CD4-positive, alpha-beta T cell treated with Interleukin-2 at 100 ng/mL for 4 hours (primary cell): ENCODE measurements at places on chromosomes 1 and 21.

- DNase-seq = peak; percentile 85
These were observed 1.3 kb downstream of the ABCG1 start for GRCh38 chr21:42220138-42220701.

DNA sequence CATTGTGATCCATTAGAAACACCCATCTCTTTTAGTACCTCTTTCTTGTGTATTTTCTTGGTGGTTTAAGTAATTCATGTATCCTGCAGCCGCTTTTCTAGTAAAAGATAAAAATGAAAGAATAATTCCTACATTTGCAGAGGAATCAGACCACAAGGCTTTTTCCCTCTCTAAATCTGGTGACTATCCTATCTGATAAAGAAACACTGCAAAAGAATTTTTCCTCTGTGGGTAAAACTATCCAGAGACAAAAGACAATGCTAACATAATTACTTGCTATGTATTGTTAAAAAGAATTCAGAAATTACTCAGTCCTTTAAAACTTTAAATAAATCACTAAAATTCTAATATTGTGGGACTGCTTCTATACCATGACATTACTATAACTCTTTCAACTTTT, 51.0 kb downstream of the PRRX1 start:
- DNase-seq = no peak

GRCh38 chr1:223712194-223712849, at the start of gene CAPN2:
TSS of gene CAPN2 (plus strand) at chr1:223712539. CDS start at chr1:223712641, 102 bp downstream.
- DNase-seq = peak; percentile 68

- DNase-seq = no peak
These were observed 34.4 kb upstream of the PKP1 start for GRCh38 chr1:201248721-201249559.

DNA sequence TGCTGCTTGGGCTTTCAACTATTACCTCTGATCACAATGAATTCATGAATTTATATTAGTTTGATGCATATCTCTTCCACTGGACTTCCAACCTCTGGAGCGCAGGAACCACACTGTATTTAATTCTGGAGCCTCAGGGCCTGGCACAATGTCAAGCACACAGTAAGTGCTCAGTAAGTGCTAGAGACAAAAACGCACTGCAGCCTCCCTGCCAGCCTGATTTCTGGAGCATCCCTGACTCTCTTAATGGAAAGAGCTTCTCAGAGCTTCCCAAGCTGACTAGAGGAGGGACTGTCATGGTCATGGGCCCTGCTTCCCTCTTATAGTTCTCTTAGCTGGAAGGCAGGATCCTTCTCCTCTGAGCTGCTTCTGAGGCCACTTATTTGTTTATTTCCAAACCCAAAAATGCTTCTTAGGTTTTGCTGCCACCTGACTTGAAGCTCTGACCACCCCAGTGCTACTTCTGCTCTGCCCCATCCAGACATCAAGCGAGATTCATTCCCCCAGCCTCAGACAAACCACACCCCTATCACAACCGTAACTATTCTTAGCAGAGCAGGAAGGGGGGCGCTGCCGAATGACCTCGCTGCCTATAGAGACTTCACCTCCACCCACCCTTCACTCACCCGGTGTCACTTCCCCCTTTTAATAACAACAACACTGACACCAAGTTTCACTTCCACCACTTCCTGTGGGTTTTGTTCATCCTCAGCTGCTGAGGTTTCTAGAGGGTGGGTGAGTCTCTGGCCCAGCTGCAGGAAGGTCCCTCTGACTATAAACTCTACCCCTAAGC, 33.6 kb downstream of the NUAK2 start:
- peak; percentile 90 for DNase-seq

GRCh38 chr1:56553046-56553445, 26.3 kb downstream of the PLPP3 start:
- DNase-seq = no peak

DNA sequence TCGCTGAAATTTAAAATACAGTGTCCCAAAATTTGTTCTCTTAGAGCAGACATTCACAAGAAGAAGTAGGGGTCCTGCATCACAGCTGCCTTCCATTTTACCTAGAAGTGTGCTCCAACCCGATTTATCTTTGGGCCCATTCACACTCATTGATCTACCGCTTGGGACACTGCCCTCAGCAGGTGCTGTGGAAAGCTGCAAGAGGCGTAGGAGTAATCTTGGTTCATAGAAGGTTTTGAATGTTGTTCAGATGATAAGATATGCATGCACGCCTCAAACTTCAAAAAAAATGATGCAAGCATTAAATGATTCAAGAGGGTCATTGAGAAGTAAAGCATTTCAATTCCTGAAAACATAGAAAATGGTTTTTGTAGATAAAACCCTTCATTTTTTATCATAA, 18.6 kb upstream of the C1orf105 start:
- DNase-seq = no peak

GRCh38 chr1:66791621-66792610, 9.2 kb downstream of the INSL5 start:
- no peak for DNase-seq

DNA sequence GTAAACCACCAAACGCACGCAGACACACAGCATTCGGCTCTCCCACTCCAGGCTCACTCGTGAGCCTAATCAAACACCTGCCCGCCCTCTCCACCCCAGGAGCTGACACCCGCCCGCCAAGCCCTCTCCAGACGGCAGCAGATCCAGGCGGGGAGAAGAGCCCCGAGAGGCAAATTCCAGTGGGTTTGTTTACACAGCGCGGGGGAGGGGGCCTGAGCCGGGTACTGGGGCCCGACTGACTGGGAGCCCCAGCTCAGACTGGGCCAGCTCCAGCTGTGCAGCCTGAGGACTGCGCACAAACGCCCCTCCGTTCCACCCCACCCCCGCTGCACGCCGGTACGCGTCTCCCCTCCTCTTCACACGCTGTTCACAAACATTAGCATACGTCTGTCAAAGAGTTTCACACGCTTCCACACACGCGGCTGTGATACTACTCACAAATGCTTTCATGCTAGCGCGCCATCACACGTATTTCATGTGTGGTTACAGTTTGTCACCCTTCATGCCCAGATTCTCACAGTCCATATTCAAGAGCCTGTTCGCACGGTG, 1.0 kb upstream of the EFNA1 start:
- peak; percentile 43 for DNase-seq

DNA sequence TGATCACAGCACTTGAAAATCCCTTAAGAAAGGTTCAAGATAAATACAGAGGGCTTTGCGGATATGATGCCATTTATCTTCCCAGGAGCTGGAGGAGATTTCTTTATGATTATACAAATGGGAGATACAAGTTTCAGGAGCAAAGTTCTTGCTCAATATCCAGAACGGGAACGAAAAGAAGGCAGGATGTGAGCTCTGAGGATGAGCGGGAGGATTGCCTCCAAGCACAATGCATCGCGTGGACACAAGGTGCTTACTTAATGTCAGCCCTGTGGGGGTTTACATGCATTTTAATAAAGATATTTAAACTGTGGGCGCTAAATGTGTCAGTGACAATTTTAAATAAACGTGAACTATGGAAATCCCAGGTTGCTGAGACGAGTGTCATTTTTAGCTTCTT, 59.0 kb downstream of the SYT6 start:
- no peak for DNase-seq

DNA sequence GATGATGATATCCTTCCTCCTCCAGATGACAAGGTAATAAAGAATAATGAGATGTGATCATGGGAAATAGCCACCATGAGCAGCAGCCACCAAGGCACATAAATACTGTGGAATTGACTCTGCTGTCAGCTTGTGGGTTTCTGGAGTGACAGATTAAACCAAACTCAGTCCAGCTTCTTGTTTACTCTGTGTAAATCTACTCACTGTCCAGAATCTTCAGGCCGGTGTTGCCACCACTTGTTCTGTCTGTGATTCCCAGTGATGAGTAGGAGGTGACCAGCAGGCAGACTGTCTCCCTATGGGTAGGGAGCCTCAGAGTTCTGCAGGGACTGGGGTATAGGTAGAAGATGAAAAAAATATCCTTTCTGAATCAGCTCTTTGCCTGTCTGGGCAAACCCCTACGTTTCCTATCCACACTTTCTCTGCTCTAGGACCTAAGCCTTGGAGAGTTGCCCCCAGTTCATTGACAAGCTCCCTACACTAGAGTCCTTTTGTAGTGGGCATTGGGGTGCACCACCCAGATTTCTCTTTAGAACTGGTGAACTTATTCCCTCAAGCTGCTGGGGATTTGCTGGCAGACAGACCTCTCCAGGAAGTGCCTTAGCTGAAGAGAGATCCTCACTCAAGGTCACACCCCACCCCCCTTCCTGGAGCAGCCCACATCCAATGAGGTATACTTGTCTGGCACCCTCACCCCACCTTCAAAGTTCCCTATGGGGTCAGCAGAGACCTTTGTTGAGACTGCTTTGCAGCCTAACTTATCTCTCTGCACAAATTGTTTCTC, 47.6 kb downstream of the ATP1A1 start:
- no peak for DNase-seq

DNA sequence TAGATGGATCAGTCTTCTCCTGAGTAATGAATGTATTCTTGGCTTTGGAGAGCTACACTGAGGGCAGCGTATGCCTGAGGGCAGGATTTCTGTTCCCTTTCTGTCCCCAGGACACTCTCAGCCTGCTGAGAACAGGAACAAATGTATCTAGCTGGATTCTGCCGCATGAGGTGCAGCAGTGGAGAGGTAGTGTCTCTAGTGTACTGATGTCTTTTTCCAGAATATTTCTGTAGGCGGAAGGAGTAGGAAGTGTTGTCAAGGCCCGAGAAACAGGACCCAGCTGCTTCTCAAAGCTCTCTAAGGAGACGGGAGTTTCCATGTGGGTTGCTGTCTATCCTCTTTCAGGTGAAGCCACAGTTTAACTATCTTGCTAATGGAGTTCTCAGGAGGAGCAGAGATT, 65.5 kb downstream of the MT1HL1 start:
- no peak for DNase-seq

GRCh38 chr1:156386949-156387869, 18.2 kb downstream of the RHBG start:
- no peak for DNase-seq

DNA sequence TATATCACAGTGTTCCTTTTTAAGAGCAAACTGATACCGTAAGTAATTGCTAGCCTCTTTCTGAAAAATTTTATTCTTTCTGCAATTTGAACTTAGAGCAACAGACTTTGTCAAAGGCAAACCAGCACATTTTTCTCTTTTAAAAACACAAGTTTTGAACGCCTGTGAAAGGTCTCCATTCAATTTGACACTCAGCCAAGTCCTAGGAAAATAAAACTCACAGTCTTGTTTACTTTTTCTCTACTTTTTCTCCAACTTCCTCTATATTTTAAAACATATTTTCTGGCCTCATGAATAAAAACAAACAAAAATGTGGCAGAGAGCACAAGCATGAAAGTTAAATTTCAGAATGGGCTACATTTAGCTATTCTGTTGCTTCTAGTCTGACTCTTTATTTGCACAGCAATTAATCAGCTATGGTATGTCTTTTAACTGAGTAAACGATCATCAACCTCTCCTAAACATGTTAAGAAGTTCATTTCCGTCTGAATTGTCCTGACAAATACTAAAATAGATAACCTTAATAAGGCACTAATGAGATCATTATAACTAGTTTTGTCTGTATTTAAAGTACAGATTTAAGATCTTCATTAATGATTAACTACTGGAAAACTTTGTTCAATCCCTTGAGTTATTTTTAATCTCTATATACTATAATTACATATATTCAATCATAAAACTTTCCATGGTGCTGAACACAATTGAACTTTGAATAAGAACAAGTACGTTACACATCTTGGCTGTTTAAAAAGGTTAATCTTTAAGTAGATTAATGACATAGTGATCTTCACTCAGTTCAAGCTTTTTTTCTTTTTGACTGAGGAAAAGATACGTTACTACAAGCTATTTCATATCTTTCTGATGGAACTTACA, 550.6 kb downstream of the PTBP2 start:
- no peak for DNase-seq

DNA sequence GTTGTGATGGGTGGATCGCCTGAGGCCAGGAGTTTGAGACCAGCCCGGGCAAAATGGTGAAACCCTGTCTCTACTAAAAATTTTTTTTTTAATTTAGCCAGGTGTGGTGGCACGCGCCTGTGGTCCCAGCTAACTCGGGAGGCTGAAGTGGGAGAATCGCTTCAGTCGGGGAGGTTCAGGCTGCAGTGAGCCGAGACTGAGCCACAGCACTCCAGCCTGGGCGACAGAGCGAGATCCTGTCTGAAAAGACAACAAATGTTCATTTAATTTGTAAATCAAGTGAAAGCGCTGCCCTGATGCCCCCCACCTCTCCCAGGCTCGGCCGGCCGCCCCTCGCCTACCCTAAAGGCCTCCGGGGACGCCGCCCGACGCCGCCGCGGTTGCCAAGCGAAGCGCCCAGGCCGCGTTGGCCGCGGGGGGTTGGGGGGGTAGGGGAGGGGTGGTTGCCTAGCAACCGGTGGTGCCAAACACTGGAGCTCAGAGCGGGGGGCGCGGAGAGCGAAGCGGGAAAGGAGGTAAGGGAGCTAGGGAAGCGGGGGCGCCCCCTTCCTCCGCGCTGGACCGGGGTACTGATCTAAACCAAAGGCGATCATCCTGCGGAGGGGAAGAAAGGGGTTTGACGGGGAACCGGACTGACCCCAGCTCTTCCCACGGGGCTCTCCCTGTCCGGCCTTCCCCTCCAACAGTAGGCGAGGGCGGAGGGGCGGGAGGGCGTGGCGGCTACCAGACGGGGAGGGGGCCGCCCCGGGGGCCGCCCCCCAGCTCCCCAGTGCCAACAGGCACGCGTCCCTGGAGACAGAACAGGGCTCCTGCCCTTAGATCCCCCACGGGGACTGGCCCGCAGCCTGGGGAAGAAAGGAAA, at the start of gene TEKT2:
TSS of gene TEKT2 (plus strand) at position 460 of the 862 bp plus-strand sequence. CDS start 828 bp downstream, outside the sequence.
- DNase-seq = no peak

DNA sequence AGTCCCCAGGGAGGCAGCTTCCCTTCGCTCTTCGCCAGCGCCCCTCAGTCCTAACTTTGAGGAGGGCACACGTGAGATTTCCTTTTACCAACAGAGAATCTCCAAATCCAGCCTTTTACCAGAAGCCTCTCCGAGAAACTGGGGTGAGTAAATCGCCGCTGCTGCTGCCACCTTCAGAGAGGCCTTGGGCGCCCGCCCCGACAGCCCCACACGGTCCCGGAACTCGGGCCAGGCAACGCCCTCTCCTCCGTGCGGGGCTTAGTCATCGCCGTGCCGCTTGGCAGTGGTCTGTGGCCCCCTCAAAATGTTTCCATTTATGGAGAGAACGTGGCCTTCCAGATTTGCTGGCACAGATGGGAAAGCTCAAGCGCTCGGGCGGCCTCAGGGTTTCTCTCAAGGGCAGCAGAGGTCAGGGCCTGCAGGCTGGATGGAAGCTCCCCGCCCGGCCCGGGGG, 41.4 kb upstream of the COL6A2 start:
- no peak for DNase-seq

GRCh38 chr1:167367705-167368104, 147.0 kb downstream of the POU2F1 start:
- DNase-seq = no peak

- no peak for DNase-seq
These were observed 1.4 kb downstream of the FAM76A start for GRCh38 chr1:27727126-27727525.

DNA sequence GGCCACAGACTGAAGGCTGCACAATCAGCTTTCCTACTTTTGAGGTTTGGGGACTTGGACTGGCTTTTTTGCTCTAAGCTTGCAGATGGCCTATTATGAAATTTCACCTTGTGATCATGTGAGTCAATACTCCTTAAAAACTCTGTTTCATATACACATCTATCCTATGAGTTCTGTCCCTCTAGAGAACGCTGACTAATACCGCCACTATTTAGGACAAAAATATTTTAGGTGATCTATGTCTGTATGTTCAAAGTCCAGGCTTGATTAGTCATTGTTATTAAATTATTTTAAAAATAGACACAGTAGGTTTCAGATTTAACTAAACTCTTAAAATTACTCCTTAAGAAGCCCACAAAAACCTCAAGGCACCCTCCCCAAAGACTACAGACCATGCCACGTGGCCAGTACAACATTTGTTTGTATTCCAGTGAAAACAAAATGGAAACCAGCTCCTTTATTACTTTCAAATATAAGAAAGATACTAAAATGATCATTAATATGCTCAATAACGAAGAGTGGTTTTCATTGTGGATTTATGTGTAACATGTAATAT, 63.1 kb downstream of the TMPRSS15 start:
- DNase-seq = no peak
